ENCODE measurements at places on chromosomes 7 and 10.

- DNase-seq: peak; percentile 24
Measured at GRCh38 chr7:109322833-109323232, 753.2 kb downstream of the DNAJB9 start.

DNA sequence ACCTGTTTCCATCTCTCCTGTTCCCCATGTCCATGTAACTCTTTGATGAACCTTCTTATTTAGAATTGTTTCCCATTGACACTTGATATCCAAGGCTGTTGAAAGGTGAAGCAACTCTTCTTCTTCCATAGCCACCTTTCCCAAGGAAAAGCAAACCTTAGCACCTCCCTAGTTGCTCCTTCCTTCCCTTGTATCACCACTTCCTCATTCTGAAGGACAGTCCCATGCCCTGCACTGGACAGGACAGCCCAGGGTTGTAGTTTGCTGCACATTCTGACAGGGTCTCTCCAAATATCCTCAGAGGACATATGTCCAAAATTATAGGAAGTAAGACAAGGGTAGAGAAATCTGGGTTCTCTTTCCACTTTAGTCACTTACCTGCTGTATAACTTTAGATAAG, 6.2 kb downstream of the CUZD1 start:
- DNase-seq: no peak

DNA sequence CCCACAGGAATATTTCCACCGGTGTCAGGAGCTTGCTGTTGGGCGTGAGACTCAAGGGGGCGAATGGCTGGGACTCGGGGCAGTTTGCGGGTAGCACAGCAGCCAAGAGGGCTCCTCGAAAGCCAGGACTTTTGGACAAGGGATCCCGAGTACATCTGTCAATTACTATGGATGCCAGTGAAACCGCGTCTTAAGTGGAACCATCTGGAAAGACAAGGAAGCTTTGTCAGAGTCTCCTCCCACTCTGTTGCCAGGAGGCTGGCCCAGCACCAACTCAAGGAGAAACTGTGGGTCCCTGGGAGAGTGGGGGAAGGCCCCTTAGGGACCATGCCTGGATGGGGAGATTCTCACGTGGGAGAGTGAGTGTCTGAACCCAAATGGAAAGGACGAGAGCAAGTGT, 57.1 kb downstream of the C10orf143 start:
- DNase-seq: no peak

DNA sequence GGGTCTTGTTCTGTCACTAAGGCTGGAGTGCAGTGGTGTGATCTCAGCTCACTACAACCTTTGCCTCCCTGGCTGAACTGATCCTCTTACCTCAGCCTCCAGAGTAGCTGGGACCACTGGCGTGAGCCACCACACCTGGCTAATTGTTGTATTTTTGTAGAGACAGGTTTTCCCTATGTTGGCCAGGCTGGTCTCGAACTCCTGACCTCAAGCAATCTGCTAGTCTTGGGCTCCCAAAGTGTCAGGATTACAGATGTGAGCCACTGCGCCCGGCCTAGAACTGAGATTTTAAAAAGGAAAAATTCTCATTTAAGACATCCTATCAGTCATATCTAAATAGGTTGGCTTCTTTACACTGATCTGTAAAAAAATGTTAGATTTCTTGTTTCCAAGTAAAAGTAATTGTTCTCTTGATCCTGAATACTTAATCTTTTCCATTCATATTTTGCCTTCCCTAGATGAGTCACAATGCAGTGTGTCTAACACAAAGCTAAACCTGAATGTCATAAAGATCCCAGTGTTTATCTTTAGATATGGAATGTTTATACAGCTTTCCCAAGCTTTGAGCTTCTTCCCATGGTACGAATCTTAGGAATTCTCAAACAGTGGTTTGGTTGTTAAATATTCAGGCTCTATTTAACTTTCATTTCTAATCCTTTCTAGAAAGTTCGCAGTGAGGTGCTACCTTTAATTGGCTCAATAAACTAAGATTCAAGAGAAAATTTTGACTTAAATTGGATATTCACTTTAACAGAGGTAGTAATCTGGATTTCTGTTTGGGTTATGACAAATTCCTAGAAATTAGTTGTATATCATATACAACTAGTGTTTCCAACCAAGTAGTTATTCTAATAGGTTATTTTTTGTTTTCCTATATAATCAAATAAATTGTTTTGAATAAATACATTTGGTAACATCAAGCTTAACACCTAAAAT, 12.1 kb upstream of the LAMB1 start:
- DNase-seq: no peak

DNA sequence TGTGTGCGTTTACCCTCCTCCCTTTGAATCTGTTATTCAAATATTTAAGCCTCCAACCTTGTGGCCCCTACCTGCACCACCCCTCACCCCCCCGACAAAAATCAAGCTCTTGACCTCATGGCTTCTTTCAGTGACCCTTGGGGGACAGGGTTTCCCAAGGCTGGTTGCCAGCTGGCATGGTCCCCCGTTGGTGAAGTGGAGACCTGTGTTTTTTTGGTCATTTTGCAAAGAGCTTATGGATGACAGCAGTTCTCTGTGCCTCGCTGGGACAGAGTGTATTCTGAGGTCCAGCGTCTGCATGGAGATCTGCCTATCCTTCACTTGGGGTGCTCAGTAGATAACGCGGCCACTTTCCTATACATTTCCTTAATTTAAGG, 111.0 kb downstream of the TCF7L2 start:
- no peak for DNase-seq

DNA sequence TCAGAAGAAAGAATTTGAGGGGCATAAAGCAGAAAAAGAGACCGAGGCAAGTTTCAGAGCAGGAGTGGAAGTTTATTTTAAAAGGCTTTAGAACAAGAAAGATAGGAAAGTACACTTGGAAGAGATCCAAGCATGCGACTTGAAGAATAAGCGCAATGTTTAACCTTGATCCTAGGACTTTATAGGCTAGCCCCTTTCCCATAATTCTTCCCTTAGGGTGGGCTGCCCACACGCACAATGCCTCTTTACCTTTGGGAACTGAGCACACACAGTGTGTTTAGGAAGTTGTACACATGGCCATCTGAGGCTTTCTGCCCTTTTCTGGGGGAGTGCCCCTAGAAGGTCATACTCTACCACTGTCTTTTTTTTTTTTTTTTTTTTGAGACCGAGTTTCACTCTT, 11.2 kb upstream of the GSTO1 start:
- no peak for DNase-seq

GRCh38 chr7:153151766-153152165, 392.2 kb downstream of the ACTR3B start:
- DNase-seq: no peak

- DNase-seq: no peak
Measured at GRCh38 chr10:53978301-53978700, 822.7 kb downstream of the PCDH15 start.

DNA sequence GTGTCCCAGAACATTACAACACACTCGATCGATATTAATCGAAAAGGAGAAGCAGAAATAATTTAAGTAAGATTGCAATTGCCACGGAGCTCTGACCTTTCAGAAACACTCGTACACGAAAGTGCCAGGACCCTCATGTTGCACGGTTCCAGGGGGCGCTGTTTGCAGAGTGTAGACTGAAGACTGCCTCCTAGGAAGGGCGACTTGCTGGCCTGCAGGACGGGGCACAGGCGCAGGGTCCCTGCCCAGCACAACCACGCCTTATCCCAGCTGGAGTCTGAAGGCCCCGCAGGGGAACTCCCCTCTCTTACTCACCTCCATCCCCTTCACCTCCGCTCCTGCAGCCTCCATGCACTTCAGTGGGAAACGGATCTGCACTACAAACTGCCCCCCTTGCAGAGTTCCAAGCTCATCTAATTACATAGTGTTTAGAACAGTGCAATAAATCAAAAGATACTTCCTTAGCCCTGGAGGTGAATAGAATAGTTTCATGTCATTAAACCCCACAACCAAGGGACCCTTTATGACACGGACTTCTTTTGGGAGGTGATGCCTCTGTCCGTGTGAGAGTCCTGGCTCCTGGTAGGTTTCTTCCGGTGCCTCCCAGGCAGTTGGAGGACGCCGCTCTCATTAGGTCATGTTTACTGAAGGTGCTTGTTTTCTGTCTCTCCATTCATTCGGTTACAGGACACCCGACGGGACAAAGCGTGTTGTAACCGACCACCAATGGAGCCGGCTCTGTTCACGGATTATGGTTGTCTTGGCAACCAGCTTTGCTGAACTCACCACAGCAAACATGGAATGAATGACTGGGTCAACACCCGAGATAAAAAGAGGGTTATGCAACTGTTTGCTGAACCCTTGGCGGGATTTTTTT, 262.2 kb downstream of the BAMBI start:
- DNase-seq: no peak

GRCh38 chr7:17422966-17423365, 124.5 kb downstream of the AHR start:
- DNase-seq: no peak

DNA sequence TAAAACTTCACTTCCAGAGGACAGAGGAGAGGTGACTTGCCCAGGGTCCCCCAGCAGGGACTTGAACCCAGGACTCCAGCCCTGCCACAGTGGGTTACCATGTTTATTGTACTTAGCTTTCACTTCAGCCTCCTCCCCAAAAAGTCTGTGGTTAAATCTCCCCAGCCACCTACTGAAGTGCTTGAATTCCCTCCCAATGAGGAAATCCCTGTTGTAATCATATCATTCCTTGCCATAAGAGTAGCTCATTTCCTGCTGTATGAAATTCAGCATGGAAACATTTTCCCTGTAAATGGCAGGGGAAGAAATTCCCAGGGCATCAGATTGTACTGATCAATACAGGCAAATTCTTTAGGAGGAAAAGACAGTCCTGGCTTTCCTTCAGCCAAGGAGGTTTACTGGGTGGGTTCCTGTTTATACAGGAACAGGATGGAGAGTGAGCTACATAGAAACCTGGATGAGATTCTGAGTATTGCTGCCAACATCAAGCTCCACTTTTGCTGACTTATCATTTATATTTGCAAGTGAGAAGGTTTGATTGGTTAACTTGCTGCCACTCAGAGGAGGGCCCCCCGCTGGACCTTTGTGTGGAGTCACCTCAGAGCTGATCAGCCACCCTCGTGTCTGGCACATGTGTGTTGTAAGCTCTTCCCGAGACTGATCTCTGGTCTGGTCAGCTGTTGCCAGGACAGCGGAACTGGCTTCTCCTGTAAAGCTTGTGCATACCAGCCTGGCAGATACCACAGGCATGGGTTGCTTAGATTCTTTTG, 16.4 kb upstream of the PDZD8 start:
- peak; percentile 19 for DNase-seq

- DNase-seq: no peak
Measured at GRCh38 chr7:32539919-32540531, 44.7 kb downstream of the AVL9 start.

GRCh38 chr7:27112955-27113949, 10.8 kb upstream of the HOXA2 start:
- no peak for DNase-seq

DNA sequence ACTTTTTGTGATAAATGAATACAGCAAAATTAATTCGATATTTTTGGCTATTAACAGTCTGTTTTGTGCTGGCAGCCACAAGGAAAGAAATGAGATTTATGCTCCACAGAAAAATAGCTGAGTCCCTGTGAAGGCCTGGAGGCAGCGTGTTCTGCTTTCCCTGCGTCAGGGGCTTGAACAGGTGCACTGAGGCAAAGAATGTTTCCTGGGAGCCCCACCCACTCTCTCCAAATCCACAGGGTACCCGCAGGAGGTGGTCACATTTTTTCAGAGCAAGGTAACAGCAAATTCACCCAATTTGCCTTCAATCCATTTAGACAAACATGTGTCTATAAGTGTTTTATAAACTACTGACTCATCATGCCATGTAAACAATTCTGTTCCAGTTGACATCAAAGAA, 308.1 kb downstream of the TCERG1L start:
- no peak for DNase-seq

GRCh38 chr10:22761569-22762220, 47.3 kb upstream of the PIP4K2A start:
- DNase-seq: no peak

GRCh38 chr7:80783678-80784327, 135.0 kb downstream of the SEMA3C start:
- DNase-seq: no peak

DNA sequence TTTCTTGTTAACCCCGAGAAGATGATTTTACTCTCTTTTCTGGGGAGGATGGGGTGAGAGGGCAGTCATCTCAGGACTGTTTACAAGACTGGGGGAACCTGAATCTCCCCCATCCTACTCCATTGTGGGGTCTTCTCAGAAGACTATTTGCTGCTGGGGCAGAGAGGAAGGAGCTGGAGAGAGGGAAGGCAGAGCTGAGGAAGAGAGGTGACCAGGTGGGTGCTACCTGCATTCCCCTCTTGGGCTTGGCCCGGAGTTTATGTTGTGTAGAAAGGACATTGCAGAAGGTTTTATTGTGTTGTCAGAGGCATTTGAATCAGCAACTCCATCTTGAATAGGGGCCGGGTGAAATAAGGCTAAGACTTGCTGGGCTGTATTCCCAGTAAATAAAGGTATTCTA, 247.1 kb upstream of the GALNT17 start:
- DNase-seq: no peak

- DNase-seq: no peak
Measured at GRCh38 chr7:97096661-97097060, 20.8 kb upstream of the SDHAF3 start.

- DNase-seq: no peak
Measured at GRCh38 chr10:13893926-13894325, 307.2 kb downstream of the PRPF18 start.

DNA sequence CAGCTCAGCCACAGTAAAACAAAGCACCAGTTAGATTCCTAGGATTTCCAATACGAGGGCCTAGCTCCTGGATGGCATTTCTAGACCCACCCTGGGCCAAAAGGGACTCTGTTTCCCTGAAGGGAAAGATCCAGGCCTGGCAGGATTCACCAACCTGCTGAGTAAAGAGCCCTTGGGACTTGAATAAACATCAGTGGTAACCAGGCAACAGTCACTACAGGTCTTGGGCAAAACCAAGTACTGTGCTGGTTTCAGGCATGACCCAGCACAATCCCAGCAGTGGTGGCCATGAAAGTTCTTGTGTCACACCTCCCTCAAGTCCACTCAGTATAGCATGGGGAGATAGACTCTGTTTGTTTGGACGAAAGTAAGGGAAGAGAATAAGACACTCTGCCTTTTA, 31.0 kb upstream of the STARD3NL start:
- DNase-seq: no peak

DNA sequence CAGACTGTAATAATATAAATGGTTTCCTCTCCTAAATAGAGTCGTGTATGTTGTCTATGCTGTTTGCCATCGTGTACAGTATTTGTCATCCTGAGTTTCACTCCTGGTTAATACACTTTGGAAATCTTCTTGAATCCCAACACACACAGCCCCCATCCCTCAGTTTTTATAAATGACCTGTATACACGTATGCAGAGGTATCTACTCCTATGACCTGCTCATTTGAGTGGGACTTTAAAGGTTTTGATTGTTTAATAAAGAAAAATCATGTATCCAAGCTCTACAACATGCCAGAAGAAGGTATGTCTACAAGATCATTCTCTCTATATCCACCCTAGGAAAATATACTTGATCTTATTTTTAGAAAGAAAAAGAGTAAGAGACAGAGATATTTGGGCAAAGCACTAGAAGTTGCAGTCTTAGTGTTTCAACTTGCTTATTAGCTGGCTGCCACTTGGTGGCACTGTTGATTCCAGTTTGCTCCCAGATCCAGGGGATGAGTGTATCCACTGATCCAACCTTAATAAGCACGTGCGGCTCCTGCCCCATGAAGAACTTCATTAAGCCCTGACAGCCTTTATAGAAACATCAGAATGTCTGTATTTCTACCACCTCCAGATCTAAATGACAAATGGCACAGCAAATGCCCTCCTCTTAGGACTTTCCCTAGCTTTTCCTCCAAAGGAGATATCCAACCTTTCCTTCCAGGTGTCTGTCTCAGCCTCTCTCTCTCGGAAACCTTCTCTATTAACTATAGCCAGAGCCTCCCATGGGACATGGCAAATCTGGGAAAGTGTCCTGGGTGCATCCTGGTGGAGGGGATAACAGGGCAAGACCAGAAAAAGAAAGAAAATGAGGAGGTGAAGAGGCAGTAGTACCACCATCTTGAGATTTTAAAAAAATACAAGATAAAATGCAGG, 181.6 kb upstream of the NEBL start:
- peak; percentile 37 for DNase-seq

Measured in RPMI8226 (cell line).